ENCODE measurements at places on chromosomes 16 and 17. TPM values are rescaled to one million over a fixed set of nuclear protein-coding genes. Genes with fewer than 3 reads are reported as not detected.
A peak's percentile ranks its signal among the peaks of the same experiment; 100 is the strongest.

TBX6 gene
- polyA plus RNA-seq = not detected

LGALS9B gene
- polyA plus RNA-seq = not detected

CSF3 gene
- polyA plus RNA-seq = not detected

CES5A gene
- not detected for polyA plus RNA-seq

ZSWIM7 gene
- polyA plus RNA-seq = 56.9 TPM

DNA sequence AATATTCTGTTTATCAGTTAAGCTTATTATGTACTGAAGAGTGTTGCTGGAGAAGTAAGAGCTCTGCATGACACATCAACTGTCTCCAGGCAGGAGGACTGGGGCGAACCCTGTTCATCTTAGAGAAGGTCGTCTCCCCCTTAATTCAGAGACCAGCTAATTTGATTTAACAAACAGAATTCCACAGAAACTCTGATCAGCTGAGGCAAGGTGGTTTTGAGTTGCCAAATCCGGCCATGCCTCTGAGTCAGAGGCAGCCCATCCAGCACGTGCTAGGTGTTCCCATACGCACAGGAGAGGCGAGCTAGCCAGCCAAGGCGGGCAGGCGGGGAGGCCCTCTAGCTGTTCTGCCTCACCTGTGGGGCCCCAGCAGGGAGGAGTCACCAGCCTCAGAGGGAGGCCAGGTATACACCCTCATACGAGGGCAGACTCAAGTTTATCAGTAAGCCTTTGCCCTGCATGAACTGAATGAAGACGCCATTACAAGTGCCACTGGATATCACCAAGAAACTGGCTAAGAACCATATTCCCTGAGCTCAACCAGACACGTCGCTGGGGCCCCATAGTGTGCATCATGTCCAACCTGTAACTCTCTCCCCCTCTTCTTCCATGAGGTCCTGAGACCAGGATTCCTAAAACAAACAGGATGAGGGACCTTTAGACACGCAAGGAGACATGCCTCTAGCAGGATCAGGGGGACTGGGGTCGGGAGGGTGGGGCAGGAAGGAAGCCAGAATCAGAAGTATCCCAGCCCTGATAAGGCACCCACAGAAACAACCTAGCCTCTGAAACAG is 25.7 kb downstream of the STAT5A start:
- peaks cover 42% of the 10 kb centered on the region for H3K36me3 ChIP-seq
- DNase-seq = no peak
- peak overlapping the region; percentile 16 for H3K27ac ChIP-seq

DNA sequence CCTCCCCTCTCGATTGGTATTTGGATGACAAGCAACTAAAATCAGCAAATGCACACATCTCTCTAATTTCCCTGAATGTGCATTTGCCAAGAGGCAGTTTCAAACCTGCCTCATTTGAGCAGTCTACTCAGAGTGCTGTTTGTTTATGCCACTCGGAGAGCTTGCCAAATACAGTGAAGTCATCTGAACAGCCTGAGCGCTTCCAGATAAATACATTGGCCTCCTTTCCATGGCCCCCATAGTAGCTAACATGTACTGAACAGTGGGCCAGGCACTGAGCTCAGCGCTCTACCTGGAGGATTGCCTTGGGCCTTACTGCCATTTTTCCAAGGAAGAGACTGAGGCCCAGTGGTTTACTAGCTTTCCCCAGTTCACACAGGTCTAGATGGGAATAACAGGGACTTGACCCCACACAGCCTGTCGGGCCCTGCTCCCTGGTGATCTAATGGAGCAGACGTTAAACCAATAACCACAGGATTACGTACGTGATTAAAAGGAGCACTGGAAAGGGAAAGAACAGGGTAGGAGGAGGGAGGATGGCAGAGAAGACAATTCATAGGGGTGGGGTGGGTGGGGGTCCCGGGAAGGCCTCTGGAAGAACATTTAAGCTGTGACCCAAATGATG is 18.7 kb upstream of the ANKRD40CL start:
- H3K4me1 ChIP-seq = peaks cover 5% of the 10 kb centered on the region
- no peaks in the 10 kb centered on the region for H3K36me3 ChIP-seq
- no peak overlapping the region for H3K4me3 ChIP-seq
- no peak overlapping the region for H3K27ac ChIP-seq
- no peak for DNase-seq
- no peaks in the 10 kb centered on the region for H3K27me3 ChIP-seq

DNA sequence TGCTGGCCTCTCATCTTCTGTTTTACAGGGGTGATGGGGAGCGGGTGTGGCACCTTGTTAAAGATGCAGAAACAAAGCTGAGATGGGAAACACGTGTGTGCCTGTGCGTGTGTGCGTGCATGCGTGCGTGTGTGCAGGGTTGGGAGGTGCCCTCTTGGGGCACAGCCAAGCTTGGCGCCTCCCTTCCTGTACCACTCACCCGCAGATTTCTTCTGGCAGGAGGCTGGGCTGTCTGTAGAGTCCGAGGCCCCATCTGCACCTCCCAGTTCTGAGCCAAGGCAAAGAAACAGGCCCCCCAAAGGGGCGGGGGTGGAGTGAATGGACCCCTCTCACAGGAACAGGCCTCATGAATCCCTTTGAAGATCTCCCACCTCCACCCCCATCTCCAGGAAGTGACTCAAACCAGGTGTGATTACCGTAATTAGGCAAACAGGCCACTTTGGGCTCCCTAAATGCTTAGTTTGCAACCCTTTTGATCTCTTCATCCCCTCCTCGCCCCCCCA is 20.9 kb downstream of the TNS4 start:
- peaks cover 91% of the 10 kb centered on the region for H3K4me1 ChIP-seq
- H3K27ac ChIP-seq = peak overlapping the region; percentile 83
- H3K4me3 ChIP-seq = no peak overlapping the region
- no peaks in the 10 kb centered on the region for H3K36me3 ChIP-seq
- DNase-seq = peak; percentile 96

DNA sequence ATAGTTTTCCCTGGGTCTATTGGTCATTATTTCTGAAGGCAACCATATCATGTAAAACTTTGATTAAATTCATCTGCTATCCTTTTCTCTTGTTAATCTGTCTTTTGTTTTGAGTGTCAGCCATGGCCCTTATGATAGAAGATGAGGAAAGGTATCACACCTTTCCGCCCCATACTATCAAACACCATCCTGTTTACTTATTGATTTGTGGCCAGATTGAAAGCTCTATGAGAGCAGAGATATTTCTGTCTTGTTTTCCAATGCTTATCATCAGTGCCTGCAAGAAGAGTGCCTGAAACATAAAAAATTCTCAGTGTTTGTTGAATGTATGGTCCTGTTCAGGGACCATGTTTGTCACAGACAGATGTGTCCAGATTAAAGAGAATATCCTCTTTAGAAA is 22.6 kb upstream of the DHX8 start:
- no peaks in the 10 kb centered on the region for H3K27me3 ChIP-seq
- no peaks in the 10 kb centered on the region for H3K36me3 ChIP-seq
- H3K4me3 ChIP-seq = no peak overlapping the region

DNA sequence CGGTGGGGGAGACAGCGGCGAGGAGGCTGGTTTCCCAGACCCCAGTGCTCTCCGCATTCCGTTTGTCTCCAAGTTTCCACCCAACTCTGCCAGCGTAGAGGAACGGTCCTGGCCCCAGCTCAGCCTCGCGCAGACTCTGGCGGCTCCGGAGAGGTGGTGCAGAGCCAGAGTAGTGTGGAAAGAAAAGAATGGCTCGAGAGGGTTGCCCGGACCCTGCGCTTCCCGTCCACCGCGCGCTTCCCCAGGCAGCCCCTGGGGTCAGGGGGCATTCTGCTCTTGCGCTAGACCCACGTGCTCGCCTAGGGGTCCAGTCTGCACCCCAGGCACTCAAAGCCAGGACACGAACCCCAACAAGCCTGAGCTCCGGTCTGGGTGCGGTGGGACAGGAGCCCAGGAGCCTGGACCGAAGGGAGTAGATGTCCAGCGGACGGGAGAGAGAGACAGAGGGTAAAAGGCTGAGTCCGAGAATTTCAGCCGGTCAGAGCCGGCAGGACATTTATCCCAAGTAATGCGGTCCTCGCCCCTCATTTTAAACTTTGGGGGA is 3.8 kb downstream of the PMP22 start:
- H3K27ac ChIP-seq = no peak overlapping the region
- H3K4me3 ChIP-seq = no peak overlapping the region
- no peak for DNase-seq
- peaks cover 10% of the 10 kb centered on the region for H3K27me3 ChIP-seq
- H3K36me3 ChIP-seq = no peaks in the 10 kb centered on the region

DNA sequence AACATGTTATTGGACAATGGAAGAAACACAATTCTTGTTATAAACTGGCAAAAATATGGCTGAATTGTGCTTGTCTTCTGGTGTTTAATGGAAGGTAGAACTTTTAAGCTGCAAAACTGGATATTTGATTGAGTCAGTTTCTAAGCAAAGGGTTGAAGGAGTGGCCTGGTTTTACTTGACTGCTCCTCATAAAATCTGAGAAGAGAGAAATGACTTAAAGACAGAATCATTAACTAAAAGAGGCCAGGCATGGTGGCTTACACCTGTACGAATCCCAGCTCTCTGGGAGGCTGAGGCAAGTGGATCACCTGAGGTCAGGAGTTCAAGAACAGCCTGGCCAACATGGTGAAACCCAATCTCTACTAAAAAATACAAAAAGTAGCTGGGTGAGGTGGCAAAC is 770.7 kb downstream of the CDH11 start:
- no peak overlapping the region for H3K27ac ChIP-seq
- no peak for DNase-seq
- H3K4me1 ChIP-seq = no peaks in the 10 kb centered on the region
- no peak overlapping the region for H3K4me3 ChIP-seq

- H3K4me3 ChIP-seq = no peak overlapping the region
- DNase-seq = no peak
- peaks cover 62% of the 10 kb centered on the region for H3K4me1 ChIP-seq
- H3K27me3 ChIP-seq = no peaks in the 10 kb centered on the region
Observed at GRCh38 chr16:75653922-75654321, 6.3 kb downstream of the TERF2IP start.

- no peaks in the 10 kb centered on the region for H3K36me3 ChIP-seq
- H3K4me3 ChIP-seq = no peak overlapping the region
- H3K27ac ChIP-seq = no peak overlapping the region
- H3K4me1 ChIP-seq = no peaks in the 10 kb centered on the region
- H3K27me3 ChIP-seq = no peaks in the 10 kb centered on the region
Observed at GRCh38 chr17:79438058-79438457, 172.8 kb downstream of the RBFOX3 start.

DNA sequence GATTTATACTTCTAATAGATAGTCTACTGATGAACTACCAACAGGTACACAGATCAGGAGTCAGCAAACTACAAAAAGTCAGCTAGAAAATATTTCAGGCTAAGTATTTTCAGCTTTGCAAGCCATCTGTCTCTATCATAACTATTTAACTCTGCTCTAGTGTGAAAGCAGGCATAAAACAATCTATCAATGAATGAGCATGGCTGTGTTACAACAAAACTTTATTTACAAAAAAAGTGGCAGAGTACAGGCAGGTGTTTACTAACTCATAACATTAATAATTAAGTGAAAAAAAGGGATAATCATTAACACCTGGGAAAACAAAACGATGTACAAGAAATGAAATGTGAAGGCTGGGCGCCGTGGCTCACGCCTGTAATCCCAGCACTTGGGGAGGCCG is 15.8 kb downstream of the MED13 start:
- H3K27me3 ChIP-seq = no peaks in the 10 kb centered on the region
- peaks cover 16% of the 10 kb centered on the region for H3K36me3 ChIP-seq
- H3K4me1 ChIP-seq = peaks cover 40% of the 10 kb centered on the region
- H3K27ac ChIP-seq = no peak overlapping the region
- no peak overlapping the region for H3K4me3 ChIP-seq

- H3K36me3 ChIP-seq = no peaks in the 10 kb centered on the region
- no peak for DNase-seq
- no peak overlapping the region for H3K4me3 ChIP-seq
- peaks cover 61% of the 10 kb centered on the region for H3K4me1 ChIP-seq
- no peaks in the 10 kb centered on the region for H3K27me3 ChIP-seq
Observed at GRCh38 chr17:80708480-80708879, 163.8 kb downstream of the RPTOR start.

GRCh38 chr16:2614761-2615191 is 67.5 kb upstream of the KCTD5 start:
- DNase-seq = no peak
- peaks cover 12% of the 10 kb centered on the region for H3K36me3 ChIP-seq
- no peaks in the 10 kb centered on the region for H3K27me3 ChIP-seq
- H3K4me1 ChIP-seq = no peaks in the 10 kb centered on the region
- H3K4me3 ChIP-seq = no peak overlapping the region

DNA sequence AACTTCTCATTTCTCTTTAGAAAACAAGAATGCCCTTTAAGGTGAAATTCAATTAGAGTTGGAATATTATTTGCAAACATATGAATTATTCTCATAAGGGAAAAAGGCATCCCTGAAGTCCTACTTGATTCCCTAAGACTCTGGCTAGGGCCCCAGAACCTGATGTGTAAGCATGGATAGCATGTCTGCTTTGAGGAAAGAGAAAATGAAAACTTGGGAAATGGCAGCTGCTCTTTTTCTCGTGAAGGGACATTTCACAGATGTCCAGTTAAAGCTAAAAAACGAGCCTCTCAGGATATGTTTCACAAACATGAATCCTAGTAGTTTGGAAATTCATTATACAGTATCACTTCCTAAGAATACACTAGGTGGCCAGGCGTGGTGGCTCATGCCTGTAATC is 112.3 kb upstream of the CLEC3A start:
- no peaks in the 10 kb centered on the region for H3K27me3 ChIP-seq
- no peaks in the 10 kb centered on the region for H3K36me3 ChIP-seq
- no peak overlapping the region for H3K4me3 ChIP-seq
- H3K27ac ChIP-seq = no peak overlapping the region
- no peaks in the 10 kb centered on the region for H3K4me1 ChIP-seq

DNA sequence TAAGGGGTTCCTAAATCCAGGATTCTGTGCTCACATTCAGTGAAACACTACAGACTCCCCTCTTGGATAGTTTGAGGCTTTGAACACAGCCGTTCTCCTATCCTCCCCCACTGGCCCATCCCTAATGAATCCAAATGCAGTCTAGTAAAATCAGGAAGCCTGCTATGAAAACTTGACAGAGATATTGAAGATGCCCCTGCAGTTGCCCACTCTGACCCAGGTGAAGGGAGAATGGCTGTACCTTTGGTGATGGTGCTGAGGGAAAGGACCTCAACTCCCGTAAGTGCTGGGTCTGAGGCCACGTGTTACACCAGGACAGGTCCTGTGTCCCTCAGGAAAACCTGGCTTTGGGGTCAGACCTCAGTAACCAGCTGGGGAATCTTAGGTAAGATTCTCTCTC is 54.4 kb downstream of the SF3B3 start:
- H3K4me1 ChIP-seq = peaks cover 3% of the 10 kb centered on the region
- no peak overlapping the region for H3K4me3 ChIP-seq
- peaks cover 8% of the 10 kb centered on the region for H3K36me3 ChIP-seq
- no peak overlapping the region for H3K27ac ChIP-seq
- H3K27me3 ChIP-seq = no peaks in the 10 kb centered on the region

DNA sequence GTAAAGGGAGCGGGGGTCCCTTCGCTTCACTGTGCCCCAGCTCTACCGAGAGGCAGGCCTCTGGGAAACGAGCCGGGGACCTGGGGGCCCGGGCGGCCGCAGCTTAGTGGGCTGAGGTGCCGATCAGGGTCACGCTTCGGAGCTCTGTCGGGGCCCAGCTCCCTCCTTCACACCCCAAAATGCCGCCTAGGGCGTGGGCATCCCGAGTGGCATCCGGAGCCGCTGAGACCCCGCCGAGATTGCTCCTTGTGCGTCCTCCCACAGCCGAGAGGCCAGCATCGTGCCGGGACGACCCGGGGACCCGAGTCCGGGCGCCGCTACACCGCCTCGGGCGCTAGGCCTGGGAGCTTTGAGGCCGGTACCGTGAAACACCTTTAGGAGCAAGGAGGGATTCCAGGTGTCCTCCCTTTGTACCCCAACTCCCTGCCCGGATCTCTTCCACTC is 1.3 kb downstream of the SALL1 start:
- H3K4me1 ChIP-seq = no peaks in the 10 kb centered on the region
- no peak overlapping the region for H3K27ac ChIP-seq
- no peak for DNase-seq
- no peak overlapping the region for H3K4me3 ChIP-seq
